Left cardiac atrium (tissue), 4 donors: ENCODE measurements at places on chromosomes 5 and 9. TPM values are rescaled to one million over a fixed set of nuclear protein-coding genes. Genes with fewer than 3 reads are reported as not detected.

- DNase-seq = no peak
Observed at GRCh38 chr5:7420510-7421280, 24.8 kb downstream of the ADCY2 start.

The OBP2B gene
- not detected for total RNA-seq

The PLCXD3 gene
- total RNA-seq = 39.6 TPM

- DNase-seq = no peak
Observed at GRCh38 chr5:42842921-42843641, 31.4 kb upstream of the SELENOP start.

DNA sequence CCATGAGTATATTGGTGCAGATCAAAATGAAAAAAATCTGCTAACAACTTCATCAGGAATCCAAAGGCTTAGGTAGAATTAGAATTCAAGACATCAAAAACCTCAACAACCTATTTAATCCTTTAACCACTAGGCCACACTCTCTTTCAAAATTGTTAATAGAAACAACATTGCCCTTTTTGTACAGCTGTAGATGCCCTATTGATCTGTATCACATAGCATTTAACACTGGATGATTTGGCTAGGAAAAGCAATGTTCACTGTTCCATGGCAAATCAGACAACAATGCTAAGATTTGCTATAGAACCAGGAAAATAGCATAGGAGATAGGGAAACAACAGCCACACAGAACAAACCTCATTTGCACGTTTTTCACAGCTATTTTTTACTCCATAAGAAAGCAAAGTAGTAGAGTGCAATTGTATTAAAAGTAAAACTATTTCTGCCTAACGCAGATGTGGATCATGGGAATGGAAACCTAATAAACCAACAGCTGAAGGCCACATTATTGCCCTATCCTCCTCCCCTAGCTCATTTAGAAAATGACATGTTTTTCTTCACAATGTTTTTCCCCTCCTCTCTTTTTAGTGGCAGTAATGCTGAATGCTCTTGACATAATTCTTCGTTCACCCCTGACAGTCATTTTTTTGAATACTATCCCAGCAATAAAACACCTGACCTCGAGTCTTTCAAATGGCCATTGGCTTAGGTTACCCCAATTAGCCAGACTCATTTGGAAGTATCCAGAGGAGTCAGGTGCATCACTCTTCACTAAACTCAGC is 373.0 kb upstream of the CCNH start:
- DNase-seq = no peak
